ENCODE measurements at places on chromosomes 12 and 14.

DNA sequence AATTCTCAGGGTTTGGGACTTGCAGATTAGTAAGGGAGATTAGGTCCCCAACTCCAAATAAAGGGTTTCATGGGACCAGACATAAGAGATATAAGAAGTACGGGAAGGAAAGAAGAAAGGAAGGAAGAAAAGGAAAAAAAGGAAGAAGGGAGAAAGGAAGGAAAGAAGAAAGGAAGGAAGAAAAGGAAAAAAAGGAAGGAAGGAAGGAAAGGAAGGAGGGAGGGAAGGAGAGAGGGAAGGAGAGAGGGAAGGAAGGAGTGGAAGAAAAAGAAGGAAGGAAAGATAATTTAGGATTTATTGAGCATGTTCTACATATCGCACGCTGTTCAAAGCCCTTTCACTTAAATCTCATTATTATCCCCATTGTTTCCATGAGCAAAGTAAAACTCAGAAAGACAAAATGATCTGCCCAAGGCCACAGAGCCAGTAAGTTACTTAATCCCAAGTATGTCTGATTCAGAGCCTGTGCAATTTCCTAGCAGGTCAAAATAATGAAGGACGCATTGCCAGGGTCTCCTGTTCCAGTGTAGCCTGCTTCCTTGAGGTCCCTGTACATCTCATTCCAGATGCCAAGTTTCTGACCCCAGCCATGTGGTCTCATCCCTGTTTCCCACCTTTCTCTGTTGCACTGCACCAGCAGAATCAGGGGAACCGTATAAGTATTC lies 3.9 kb upstream of the HDAC7 start:
- no peak for DNase-seq

DNA sequence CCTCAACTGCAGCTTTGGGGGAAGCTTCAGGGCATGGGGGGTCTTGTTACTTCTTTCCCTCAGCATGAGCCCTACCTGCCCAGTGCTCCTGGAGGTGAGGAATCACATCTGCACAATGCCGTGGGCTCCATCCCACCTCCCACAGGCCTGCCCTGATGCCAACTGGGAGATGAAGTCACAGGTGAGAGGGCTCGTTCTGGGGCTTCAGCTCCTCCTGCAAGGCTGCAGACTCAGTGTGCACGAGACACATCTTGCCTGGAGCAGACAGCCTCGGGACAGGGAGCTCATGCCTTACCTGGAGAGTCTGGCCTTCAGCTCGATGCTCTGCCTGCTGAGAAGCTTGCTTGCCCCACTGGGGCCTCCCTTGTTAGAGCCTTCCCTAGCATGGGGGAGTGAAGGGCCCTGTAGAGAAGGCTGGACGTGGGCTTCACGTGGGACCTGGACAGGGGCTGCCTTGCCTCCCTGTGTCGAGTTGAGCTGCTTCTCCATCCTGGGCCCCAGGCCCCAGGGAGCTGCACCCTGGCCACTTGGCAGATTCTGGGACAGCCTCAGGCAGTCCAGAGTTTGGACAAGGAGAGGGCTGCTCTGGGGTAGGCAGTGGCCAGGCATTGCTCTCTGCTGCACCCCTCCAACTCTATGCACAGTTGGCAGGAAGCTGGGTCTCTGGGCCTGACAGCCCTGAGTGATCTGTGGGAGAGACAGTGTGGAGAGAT lies 171.4 kb downstream of the KIF26A start:
- DNase-seq, result no peak

DNA sequence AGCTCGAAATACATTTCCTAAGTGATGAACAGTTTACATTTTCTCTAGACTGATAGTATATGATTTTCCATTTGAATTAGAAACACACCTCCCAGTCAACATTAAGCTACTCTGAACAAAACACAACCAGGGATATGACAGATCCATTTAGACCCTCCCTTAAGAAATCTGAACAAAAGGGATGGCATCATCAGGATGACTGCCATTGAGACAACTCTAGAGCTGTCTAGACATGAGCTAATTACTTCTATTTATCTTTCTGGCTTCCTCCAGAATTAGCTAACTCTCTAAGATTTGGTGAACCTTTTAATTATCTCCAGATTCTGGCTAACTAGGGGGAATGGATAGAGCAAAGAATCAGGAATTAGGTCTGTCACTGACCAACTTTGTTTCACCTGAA lies 92.9 kb upstream of the IGF1 start:
- no peak for DNase-seq

- DNase-seq, result no peak
These were observed 50.7 kb downstream of the JAG2 start for GRCh38 chr14:105117710-105118385.

DNA sequence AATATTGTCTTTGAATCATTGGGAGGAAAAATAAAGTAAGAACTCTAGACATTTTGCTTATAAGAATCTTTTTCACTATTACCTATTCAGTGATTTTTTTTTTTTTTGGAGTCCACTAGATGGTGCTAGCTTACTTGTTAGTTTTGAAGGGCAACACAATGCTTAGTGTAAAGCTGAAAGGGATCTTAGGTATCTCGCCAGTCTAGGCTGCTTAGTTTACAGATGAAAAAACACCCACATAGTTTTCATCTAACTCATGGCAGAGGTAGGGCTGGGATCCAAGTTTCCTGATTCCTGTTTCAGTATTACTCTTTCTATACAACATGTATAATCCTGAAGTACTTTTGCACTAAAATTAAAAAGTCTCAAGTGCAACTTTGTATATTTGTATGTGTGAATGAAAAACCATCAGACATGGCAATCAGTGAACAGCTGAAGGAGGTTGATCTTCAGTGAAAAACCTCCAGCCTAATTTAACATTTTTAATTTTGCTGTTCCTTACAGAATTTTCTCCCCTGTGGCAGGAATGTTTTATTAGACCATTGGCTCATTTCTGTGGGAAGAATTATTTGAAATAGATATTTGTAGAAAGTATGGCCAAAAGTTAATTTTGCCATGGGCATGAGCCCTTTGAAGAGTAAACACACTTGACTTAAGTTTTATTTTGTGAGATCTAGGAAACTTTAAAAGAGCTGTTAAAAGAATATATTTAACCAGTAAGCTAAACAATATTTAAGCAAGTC lies 40.7 kb downstream of the LRRIQ1 start:
- peak; percentile 93 for DNase-seq

GRCh38 chr14:90639641-90640040 lies 176.6 kb downstream of the TTC7B start:
- no peak for DNase-seq

DNA sequence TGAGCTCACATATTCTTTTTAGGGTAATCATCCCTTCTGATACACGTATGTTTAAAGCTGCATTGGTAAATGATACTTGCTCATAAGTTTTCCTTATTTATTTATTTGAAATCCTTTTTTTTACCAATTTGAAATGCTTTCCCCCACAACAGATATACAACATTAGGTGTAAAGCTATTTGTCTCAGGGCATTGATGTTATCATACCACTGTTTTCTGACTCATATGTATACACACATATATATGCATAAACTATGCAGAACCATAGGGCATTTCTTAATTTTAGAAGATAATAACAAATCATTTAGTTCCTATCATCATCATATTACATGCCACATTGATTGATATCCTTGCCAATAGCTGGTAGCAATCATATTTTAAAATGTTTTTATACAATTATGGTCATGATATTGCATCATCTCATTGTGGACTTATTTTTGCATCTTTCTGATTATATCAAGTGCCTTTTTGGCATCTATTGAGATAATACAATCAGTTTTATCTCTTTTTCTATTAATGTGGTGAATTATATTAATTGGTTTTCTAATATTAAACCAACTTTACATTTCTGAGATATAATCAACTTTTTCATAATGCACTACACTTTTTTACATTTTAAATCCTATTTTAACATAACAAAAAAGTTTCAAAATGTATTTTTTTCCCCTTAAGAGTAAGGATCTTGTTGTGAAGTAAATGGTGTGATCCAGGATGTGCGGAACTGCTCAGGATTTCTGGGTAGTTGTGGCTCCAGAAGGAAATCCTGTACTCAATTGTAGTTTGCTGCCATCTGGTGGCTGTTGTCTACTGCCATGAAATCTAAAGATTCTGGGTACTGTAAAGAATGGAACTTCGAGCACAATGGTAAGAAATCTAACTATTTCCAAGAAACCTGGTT lies 16.7 kb downstream of the OR9K2 start:
- DNase-seq, result peak; percentile 22

DNA sequence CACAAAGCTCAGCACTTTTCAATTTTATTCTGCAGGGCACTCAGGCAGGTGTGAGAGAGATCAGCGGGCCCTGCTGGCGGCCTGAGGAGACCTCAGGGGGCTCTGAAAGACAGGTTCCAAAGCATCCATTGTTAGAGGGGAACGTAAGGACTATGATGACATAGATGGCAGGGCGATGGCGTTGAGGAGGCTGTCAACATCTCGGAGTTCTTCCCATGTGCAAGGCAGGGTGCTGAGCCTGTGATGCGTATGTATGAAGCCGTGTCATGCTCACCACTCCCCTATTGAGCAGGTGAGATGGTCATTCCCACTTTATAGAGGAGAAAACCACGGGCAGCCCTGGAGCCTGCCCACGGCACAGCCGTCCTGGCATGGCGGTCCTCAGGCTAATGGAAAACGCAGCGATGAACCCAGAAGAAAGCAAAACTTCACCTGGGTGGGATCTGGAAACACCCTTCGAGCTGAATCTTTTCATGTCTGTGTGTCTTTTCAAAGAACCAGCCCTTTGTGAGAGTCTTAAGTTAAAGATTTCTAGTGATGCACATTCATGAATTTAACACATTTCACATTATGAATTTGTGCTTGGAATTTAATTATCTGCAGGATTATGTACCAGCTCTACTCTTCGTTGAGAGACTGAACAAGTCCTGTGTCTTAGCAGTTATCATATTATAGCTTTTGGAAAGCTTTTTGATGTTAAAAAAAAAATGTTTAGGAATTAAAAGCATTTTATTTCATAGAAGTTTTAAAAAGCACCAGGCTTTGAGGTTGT lies 64.7 kb downstream of the RIMBP2 start:
- no peak for DNase-seq

- DNase-seq, result peak; percentile 52
These were observed 25.2 kb upstream of the NTN4 start for GRCh38 chr12:95815632-95816212.

- DNase-seq, result peak; percentile 72
These were observed 63.8 kb upstream of the SSTR1 start for GRCh38 chr14:38143659-38144505.

DNA sequence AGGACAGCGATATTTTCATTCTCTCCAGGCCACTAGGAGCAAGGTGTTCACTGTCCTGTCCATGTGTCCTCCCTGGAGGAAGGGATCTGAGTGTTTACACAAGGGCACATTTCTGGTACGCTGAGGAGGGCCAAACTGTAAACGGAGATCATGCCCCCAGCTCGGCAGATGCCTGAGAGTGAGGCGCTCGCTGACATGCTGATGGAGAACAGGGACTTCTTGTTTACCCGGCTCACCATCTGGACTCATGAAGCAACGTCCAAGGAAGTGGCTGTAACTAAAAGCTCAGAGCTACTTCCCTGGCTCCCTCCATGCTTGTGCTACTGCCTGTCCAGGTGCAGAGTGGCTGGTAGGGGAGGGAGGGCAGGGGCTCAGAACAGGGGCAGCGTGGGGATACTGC lies 43.4 kb upstream of the KCNA1 start:
- no peak for DNase-seq

DNA sequence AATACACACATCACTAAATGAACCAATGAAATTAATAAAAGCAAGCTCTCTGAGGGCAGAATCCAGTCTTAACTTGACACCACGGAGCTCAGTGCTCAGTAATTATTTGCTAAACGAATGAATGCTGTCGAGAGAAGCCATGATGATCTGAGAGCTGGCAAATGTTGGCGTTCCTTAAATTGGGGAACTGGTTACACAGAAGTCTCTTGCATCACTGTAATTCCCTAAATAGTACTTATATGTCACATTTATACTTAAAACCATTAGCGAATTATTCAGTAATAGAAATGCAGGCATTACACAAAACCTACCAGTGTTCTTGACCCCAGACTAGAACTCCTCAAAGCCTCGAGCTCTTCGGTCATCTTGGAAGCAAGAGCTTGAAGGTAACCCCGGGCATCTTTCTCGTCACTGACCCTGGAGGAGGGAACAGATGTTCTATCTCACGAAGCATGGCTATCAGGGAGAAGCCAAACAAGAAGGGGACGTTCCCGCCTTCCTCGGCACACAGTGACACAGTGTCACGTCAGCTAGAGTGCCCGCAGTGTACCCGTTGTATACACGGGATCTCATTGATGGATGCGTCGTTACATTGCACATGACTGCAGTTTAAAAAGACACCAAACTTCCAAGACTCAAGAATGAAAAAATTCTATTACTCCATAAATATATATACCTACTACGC lies 43.6 kb downstream of the AMN start:
- no peak for DNase-seq

GRCh38 chr12:47813511-47814196 lies 6.0 kb downstream of the HDAC7 start:
- DNase-seq, result no peak

GRCh38 chr14:76957224-76957891 lies 71.2 kb downstream of the IRF2BPL start:
- no peak for DNase-seq

GRCh38 chr12:57347284-57347683 lies 83.6 kb downstream of the R3HDM2 start:
- DNase-seq, result no peak

GRCh38 chr12:53709671-53710070 lies 17.6 kb downstream of the CALCOCO1 start:
- DNase-seq, result no peak

DNA sequence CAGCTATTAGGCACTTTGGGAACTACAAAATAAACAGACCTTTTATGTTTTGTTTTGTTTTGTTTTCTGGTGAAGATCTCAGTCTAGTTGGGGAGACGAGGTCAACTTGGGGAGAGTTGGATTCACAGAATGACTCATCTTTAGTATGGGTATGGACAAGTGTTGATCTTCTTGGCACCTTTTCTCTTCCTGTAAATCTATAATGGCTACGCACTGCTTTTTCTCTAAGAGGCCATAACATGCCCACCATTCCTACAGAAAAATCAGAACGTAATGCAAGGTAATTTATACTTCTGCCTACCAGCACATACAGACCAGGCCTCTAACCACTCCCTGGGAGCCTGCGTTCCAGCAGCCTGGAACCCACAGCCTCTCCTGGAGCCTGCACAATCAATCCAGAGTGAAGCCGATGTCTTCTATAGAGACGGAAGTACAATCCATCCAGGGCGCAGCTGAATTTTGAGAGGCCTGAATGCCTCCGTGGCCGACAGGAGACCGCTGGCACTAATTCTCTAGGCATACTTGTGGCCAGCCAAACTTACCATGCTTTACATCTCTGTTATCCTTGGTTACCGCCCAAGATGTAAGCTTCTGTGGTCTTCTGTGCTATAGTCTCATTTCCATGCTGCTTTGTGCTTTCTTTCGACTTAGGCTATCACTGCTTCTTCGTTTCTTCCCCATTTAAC lies 717 bp downstream of the PPHLN1 start:
- DNase-seq, result peak; percentile 71
